ENCODE measurements at places on chromosomes 3 and 15.

DNA sequence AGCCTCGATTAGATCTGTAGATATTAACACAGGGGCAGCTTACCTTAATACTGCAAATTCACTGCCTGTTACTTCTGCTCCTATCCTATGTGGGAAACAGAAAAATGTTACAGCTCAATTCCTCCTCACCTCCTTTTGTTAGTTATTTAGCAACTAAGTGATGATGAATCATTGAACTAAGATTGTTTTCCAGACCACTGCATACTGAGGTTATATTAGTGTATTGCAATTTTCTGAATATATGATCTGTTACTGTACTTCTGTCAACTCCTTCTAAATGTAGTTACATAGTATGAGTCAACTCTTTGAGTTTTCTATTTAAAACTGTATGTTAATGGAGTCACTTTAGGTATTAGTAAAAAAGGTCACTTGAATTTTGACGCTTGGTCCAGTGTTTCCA lies 331.5 kb upstream of the SLCO3A1 start:
- H3K27ac ChIP-seq = no peak overlapping the region
- no peaks in the 10 kb centered on the region for H3K36me3 ChIP-seq
- no peaks in the 10 kb centered on the region for H3K4me1 ChIP-seq
- no peak overlapping the region for H3K4me3 ChIP-seq

DNA sequence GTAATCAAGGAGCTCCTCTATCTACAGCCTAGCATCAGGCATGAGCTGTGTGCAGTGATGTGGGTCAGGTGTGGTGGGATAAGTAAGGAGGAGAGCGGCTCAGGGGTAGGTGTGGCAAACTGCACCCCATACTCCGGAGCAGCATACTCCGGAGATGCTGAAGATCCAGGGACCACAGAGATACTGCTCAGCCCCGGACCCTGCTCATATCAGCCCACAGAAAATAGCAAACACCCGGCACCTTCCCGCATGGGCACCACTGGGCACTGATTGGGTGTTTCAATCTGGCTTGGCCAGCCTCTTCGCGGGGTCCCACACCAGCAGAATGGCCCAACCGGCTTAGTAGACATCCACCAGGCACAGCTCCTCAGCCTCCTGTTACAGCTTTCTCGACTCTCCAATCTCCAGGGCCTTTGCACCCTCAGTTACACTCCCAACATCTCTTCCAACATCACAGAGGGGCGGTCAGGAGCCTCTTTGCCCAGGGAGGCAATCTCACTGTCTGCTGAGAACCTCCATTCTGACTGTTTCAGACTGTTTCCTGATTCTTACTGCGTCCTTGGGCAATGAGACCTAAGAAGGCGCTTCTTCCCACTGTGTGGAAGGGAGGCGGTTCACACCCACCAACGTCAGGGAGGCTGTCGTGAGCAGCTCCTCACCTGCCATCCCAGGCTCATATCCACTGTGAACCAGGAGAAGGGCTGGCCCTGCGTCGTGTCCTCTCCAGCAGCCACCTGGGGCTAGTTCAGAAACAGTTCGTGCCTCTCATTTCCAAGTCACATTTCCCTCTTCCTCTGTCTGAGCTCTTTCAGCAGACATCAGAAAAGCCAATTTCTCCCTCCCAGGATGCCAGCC lies 59.8 kb downstream of the CAPN7 start:
- no peak overlapping the region for H3K4me3 ChIP-seq
- peaks cover 68% of the 10 kb centered on the region for H3K4me1 ChIP-seq
- no peaks in the 10 kb centered on the region for H3K27me3 ChIP-seq
- no peak for DNase-seq

GRCh38 chr3:38108649-38109579 lies 28.0 kb downstream of the ACAA1 start:
- peaks cover 7% of the 10 kb centered on the region for H3K27me3 ChIP-seq
- peak; percentile 11 for DNase-seq
- H3K4me1 ChIP-seq = no peaks in the 10 kb centered on the region
- no peak overlapping the region for H3K27ac ChIP-seq
- H3K4me3 ChIP-seq = no peak overlapping the region
- no peaks in the 10 kb centered on the region for H3K36me3 ChIP-seq

- H3K4me3 ChIP-seq = no peak overlapping the region
- no peak for DNase-seq
- H3K27ac ChIP-seq = no peak overlapping the region
- H3K27me3 ChIP-seq = no peaks in the 10 kb centered on the region
- peaks cover 17% of the 10 kb centered on the region for H3K4me1 ChIP-seq
Measured at GRCh38 chr15:64029110-64029509, 17.2 kb downstream of the DAPK2 start.

GRCh38 chr15:33094336-33094735 lies 100.2 kb downstream of the FMN1 start:
- no peaks in the 10 kb centered on the region for H3K27me3 ChIP-seq
- H3K27ac ChIP-seq = no peak overlapping the region
- no peaks in the 10 kb centered on the region for H3K36me3 ChIP-seq
- H3K4me1 ChIP-seq = no peaks in the 10 kb centered on the region

DNA sequence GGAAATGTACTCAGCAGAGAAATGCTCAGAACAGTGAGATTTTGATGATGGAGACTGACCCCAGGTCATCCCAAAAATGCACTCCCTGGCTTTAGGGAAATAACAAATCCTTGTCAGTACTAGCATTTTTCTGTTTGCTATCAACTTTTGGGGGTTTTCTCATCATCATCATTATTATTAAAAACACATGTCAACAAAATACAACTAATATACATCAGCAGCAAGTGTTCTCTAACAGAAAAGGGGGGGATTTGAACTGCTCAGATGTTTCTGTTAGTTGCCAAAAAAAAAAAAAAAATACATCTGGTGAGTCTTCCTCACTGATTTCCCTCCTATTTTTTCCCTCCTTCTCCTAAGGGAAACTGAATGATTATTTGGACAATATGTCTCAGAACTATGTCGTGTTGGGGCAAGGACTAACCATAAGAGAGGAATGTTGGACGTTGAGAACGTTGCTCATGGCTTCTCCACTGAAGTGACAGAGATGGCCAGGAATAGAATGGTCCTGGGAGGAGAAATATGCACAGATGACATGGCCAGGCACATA lies 230.0 kb upstream of the MCTP2 start:
- H3K36me3 ChIP-seq = no peaks in the 10 kb centered on the region
- no peak for DNase-seq
- H3K4me1 ChIP-seq = no peaks in the 10 kb centered on the region
- no peaks in the 10 kb centered on the region for H3K27me3 ChIP-seq

DNA sequence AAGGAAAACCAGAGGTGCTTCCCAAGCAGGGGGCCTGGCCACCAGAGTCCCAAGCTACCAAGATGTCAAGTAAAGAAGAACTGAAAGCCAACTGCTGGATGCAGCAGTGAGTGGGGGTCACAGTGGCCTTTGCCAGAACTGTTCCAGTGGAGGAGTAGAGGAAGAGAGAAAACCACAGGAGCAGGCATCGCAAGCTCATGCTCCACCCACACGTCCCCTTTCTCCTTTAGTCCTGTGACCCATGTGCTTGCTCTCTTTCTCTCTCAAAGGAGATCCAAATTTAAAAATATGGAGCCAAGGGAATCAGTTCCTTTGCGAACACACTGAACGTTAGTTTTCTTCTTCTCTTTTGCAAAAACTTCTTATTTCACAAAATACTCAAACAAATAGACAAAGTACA lies 12.4 kb upstream of the ABHD2 start:
- no peak for DNase-seq
- H3K27ac ChIP-seq = no peak overlapping the region
- H3K27me3 ChIP-seq = peaks cover 25% of the 10 kb centered on the region

DNA sequence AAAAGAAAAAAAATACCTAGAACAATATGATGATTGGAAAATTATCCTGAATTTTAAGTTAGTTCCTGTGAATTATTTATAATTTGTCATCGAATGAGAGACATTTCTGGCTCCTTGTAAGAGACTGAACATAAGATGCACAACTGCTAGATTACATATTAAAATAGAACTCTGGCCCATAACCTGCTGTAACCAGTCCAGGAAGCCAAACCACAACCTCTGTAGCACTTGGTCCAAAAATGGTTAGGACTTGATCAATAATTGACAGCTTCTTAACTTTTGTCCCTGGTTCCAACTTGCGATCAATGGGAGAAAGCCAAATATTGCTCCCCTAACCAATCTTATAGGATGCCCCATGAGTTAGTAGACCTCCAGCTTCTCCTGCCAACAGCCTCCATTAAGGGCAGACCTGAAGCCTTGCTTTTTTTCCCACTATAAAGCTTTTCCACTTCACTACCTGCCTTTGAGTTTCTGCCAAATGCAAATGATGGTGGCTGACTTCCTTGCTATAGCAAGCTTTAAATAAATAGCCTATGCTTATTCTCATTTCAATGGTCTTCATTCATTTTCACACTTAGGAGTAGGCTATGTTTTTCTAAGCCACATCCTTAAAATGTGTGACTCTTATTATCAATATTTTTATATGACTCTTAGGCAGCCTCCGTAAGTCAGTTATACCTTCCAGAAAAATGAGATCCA lies 224.0 kb upstream of the ARHGEF26 start:
- H3K27ac ChIP-seq = no peak overlapping the region
- H3K4me1 ChIP-seq = no peaks in the 10 kb centered on the region
- no peaks in the 10 kb centered on the region for H3K36me3 ChIP-seq
- H3K27me3 ChIP-seq = no peaks in the 10 kb centered on the region
- no peak for DNase-seq

DNA sequence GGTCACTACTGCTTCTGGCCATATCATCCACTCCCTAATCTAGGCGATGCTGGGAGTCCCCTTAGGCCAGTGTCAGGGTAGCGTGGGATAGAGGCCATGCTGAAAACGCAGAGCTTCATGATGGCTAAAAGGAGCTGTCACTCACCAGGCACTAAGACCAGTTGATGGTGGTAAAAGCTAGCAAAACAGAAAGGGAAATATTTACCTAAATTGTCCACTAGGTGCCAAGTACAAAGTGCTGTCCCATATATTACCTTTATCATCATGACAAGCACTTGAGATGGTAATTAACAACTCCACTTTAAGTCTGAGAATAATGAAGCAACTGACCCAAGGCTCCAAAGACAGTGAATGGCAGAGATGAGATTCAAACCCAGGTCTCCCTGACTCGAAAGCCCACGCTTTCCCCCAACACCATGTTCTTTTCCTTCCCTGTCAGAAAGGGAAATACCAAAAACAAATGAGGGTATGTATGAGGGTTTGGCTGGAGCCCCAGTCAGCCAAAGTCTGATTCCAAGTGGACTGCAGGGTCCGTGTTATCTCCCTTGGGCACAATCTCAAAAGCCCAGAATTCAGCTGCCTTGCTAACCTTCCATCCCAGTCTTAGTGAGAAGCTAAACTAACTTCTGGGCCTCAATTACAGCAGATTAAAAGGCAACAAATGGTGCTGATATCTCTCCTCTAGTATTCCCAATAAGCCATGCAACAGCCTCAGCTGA lies 84.7 kb downstream of the RBPMS2 start:
- H3K36me3 ChIP-seq = peaks cover 60% of the 10 kb centered on the region
- H3K4me1 ChIP-seq = peaks cover 27% of the 10 kb centered on the region
- H3K4me3 ChIP-seq = no peak overlapping the region
- no peak for DNase-seq

GRCh38 chr3:119642746-119643473 lies 17.5 kb downstream of the POPDC2 start:
- H3K4me1 ChIP-seq = peaks cover 25% of the 10 kb centered on the region
- peaks cover 38% of the 10 kb centered on the region for H3K36me3 ChIP-seq
- H3K4me3 ChIP-seq = no peak overlapping the region
- no peak for DNase-seq

DNA sequence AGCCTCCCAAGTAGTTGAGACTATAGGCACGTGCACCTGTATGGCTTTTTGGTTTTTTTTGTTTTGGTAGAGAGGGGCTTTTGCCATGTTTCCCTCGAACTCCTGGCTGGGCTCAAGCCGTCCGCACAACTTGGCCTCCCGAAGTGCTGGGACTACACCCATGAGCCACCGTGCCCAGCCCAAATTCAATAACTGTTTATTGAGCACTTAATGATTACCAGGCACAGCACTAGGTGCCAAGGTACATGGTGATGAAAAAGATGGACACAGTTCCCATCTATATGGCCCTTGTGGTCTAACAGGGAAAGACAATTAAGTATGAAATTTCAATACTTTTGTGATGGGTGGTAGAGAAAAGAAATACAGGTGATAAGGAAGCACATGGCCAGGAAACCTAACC lies 35.8 kb upstream of the ZNF148 start:
- H3K4me3 ChIP-seq = no peak overlapping the region
- no peaks in the 10 kb centered on the region for H3K36me3 ChIP-seq
- H3K27ac ChIP-seq = no peak overlapping the region

GRCh38 chr3:175224051-175224450 lies 364.9 kb downstream of the NAALADL2 start:
- H3K4me3 ChIP-seq = no peak overlapping the region
- no peak overlapping the region for H3K27ac ChIP-seq
- H3K36me3 ChIP-seq = no peaks in the 10 kb centered on the region
- no peaks in the 10 kb centered on the region for H3K27me3 ChIP-seq

DNA sequence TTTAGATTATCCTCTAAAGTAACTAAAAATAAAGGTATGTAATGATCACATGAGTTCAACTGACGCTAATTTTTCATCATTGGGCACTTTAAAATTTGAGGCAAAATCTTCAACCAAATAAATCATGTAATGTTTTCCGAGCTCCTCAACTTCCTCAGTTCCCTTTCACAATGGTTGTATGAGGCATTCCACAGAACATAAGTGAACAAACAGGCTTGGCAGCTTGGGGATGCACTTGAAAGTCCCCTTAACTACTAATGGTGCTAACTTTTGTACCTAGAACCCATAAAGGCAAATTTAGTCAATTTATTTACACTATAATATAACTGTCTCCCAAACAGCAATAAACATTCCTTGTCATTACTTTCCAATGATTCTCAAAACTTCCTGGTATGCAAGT lies 1137.9 kb downstream of the ROBO2 start:
- no peak overlapping the region for H3K27ac ChIP-seq
- H3K4me3 ChIP-seq = no peak overlapping the region
- no peaks in the 10 kb centered on the region for H3K36me3 ChIP-seq
- DNase-seq = no peak

DNA sequence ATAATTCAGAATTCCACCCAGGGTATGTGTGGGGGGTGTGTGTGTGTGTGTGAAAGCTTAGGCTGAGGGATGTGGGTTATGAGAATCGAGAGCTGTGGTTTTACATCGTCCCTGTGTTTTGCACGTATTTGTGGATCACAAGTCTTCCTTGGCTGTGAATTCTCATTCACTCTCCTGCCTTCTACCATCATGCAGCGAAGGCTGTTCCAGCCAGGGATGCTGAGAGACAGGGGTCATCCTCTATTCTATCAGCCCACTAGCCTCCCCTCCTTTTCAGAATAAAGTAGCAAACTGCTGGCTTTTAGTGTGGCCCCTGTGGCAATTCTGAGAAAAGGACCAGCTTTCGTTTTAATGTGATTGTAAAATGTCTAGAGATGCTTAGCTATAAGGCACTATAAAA lies 460.6 kb upstream of the NR2F2 start:
- H3K4me1 ChIP-seq = no peaks in the 10 kb centered on the region
- no peak for DNase-seq
- no peak overlapping the region for H3K4me3 ChIP-seq
- no peak overlapping the region for H3K27ac ChIP-seq
- no peaks in the 10 kb centered on the region for H3K27me3 ChIP-seq

GRCh38 chr15:80423215-80423614 lies 19.0 kb downstream of the ARNT2 start:
- DNase-seq = no peak
- H3K27me3 ChIP-seq = peaks cover 7% of the 10 kb centered on the region
- H3K4me1 ChIP-seq = no peaks in the 10 kb centered on the region
- H3K36me3 ChIP-seq = no peaks in the 10 kb centered on the region
- H3K4me3 ChIP-seq = no peak overlapping the region

- H3K27ac ChIP-seq = no peak overlapping the region
- H3K36me3 ChIP-seq = no peaks in the 10 kb centered on the region
- H3K4me1 ChIP-seq = no peaks in the 10 kb centered on the region
- H3K27me3 ChIP-seq = no peaks in the 10 kb centered on the region
- H3K4me3 ChIP-seq = no peak overlapping the region
Measured at GRCh38 chr3:35900079-35900478, 260.8 kb downstream of the ARPP21 start.

- H3K36me3 ChIP-seq = no peaks in the 10 kb centered on the region
- H3K27me3 ChIP-seq = peaks cover 9% of the 10 kb centered on the region
- no peak overlapping the region for H3K27ac ChIP-seq
- DNase-seq = no peak
Measured at GRCh38 chr3:56297281-56297840, 170.9 kb downstream of the ERC2 start.
